GM10248 (cell line): ENCODE measurements at places on chromosomes 6 and 20.

GRCh38 chr6:13328875-13329183 is 492 bp upstream of the TBC1D7 start:
- DNase-seq = no peak

DNA sequence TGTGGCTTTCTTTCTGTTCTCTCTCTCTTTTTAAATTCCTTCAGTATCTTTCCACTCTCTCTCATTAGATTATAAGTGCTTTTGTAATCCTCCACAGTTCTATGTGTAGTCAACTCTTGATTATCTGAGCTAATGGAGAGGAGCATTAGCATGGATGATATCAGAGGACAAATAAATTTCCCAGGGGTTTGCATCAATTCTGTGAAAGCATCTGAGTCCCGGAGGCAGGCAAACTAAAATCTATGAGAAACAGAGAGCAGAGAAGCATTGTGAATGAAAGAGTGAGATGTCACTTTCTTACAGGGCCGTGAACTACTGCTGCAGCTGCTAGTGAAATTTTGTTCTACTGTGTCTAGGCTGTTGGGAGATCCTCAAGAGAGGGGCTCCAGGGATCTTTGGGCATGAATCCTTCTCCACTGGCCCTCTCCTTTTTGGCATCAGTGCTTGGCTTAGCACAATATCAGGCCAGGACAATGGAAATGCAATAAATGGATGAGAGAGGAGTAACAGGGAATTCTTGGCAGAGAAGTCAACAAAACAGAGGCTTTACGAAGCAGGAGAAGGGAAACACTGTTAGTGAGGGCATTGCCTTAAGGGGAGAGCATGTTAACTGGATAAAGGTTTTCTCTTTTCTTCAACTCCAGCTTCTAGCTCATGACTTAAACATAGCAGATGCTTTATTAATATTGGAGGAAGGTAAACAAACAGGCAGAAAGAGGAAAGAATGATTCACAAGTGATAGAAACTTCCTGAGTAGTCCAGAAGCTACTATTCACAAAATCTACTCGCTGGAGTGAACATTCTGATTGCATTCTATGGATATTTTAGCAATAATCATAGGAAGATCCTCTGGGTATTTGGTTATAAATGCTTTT is 847.0 kb upstream of the MAP3K7 start:
- DNase-seq = no peak

- DNase-seq = no peak
Measured at GRCh38 chr20:51899674-51900073, 97.4 kb upstream of the SALL4 start.

- DNase-seq = no peak
Measured at GRCh38 chr6:36703982-36704381, 6.4 kb downstream of the RAB44 start.

DNA sequence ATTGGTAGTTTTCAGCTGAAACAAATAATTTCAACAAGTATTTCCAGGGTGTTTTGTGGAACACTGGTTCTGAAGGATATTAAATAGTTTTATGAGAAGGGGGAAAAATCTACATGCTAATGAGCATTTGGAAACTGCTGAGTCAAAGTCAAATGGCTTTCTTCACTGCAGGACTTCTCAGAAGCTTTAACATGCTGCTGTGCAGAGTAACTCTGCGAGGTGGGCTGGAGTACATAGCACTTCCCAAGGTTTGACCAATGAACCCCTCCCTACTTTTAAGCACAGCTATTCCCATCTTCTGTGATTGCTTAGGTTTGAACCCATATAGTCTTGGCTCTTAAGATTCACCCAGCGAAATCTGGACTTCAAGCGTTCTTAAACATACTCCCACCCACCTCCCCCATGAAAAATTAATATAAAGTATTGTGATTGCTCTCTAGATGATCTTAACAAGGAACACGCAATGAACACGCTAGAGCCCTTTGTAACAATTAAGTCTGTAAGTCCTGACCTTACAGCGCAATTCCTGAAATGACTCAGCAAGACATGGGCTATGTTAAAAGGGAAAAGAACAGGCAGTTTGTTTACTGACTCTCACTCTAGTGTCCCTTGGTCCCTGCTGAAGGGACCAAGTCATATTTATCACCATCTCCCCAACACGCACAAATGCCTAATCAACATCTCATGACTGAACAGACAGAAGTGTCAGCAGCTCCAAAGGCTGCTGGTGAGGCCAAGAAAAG is 105.2 kb downstream of the NFATC2 start:
- no peak for DNase-seq

DNA sequence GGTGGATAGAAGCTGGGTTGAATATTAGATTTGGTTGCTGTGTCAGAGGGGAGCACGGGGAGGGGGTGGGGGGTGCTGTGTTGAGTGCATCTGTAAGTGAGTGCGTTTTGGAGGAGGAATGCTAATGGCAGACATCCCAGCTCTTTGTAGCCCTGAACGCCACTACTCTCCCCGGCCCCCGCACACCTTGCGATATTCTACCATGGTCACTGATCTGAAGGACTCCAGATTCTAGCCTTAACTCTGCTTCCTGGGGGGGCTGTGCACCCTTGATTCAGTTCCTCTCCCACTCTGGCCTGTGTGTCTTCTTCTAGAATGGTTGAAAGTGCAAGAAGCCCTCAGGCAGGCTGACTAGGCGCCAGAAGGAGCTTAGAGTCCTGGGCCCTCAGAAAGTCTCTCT is 7.1 kb downstream of the GLP1R start:
- DNase-seq = no peak

DNA sequence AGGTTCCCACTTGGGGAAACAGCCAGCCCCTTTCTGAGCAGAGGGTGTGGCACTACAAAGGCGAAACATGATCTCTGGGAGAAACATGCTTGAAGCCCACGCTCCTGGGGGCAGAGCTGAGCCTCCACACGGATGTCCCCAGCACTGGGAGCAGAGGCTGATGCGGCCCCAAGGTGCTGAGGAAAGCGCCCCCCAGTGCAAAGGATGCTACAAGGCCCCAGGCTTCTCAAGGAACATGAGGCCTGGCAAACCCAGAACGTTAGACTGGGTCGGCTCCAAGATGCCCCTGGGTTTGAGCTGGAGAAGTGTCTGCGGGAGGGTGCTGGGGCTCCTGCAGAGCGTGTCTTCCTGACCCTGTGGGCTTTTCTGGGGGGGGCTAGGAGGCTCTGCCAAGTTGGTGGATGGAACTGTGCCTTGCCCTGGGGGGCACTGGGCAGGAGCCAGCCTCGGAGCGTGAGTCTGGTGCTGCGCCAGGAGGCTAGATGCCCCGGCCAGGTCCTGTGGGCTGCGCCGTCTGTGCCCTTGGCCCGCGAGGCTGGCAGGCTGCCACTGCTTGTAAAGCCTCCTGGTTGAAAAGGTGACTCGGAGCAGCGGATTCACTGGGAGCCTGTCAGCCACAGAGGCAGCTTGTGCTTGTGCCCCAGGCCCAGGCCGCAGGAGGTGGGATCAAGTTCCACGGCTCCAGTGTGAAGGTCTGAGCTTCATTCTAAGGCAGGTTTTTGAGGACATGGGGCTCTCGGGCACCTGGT is 8.1 kb downstream of the SYNJ2 start:
- no peak for DNase-seq

DNA sequence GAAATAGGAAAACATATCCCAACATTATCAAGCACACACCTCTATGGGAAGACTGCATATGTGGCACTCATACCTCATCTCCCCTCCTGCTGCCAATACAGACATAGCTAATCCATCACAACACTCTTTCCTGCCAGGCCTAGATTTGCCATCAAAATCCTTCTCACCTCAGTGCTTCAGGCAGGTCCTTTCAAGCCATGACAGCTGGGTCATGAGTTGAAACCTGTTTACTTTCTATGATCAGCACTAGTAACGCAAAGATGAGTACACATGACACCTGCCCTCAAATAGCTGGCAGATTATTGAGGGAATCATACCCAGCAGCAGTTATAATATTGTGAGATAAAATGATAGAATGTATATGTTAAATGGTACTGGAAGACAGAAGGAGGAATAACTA is 183.1 kb downstream of the AIG1 start:
- DNase-seq = no peak

DNA sequence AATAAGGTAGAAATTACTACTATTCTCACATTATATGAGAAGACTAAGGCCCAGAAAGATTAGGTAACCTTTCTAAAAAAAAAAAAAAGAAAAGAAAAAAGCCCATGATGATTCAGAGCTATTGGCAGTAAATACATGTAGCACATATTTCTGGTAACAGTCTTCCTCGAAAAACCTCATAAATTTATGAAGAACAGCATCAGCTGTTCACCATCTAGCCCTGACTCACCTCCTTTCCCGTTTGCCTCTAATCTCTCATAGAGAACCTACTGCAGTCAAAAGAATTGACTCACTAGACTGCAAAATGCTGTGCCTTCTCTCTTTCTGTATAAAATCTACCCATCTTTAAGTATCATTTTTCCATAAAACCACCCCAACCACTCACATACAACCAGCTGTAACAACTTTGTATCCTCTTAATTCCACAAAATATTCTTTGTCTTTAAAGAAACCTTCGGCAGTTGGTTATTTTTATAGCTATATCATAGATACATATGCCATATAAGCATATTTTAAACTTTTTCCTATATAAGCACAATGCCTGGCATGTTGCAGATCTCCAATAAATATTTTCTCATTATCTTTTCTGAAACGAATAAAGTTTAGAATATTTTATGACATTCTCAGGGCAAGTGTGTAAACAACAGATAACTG is 152.7 kb upstream of the ENPP5 start:
- no peak for DNase-seq

- no peak for DNase-seq
Measured at GRCh38 chr6:3348821-3349220, 90.1 kb downstream of the PSMG4 start.

- DNase-seq = no peak
Measured at GRCh38 chr6:4402477-4402976, 267.2 kb upstream of the ECI2 start.

GRCh38 chr6:68695838-68696237 is 60.8 kb downstream of the ADGRB3 start:
- no peak for DNase-seq

DNA sequence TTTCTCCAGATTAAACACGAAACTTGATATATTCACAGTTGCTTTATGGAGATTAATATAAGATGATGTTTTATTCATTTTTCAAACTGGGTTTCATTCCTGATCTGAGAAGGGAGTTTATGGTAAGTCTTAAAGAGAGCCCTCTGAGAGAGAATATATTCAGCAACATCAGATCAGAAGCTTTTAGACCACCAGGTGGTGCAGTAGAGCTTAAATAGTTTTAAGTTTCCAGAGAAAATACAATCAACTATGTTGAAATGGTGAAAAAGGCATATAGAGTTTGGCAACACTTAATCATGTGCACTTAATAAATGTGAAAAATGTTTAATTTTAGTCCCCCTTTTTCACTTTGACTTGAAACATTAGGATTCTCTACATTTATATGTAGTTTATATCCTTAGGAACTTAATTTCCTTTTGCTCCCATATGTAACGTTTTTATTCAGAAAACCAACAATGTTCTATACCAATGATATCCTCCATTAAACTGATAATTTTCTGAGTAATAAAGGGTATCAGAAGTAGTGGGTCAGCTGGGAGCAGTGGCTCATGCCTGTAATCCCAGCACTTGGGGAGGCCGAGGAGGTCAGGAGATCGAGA is 86.4 kb upstream of the CLDN20 start:
- DNase-seq = no peak

DNA sequence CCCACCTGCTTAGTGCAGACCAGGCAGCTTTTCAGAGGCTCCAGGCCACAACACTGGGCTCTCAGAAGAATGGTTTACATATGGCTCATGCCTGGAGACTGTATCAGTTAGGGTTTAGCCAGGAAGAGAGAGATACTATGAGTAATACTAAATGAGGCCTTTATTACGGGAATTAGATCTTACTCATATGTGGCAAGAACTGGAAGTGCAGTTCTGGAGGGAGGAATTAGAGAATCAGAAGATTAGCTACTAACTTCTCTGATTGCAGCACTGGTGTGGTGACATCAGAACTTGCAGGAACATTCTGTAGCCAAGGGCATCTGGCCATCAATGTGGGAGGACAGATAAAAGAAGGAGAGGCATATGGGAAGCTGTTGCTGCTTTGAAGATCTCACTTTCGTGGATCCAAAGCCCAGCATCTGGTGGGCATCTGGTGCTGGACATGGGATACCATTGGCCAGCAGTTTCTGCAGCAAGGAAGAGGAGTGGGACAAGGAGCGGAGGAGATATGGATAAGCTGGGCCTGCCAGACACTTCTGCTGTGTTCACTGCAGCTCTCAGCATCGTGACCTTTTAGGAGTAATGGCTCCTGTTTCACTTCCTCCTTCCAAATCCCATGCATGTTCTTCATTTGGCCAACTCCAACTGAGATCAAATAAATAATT is 248.5 kb downstream of the BTBD3 start:
- DNase-seq = no peak

DNA sequence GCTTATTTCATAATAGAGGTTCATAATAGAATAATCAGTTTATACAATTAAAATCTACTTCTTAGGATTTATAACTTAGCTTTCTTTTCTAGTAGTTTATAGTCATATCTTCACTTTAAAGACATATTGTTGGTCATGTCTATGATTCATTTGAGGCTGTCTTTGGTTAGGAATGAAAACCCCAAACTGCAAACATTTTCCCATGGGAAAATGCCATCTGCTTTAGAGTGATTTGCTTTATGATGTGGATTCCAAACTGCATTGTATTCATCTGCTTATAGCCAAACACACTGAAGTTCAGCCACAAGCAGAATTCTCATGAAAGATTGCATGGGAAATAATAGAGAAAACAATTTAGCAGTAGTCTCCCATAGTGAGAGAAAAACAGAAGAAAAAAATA is 128.0 kb downstream of the RFPL4B start:
- no peak for DNase-seq

GRCh38 chr20:47770935-47771334 is 14.3 kb downstream of the SULF2 start:
- DNase-seq = no peak

- DNase-seq = peak; percentile 73
Measured at GRCh38 chr20:46512943-46513844, at the start of gene ZNF334. Gene ZNF334 (minus strand): TSS chr20:46513559. CDS start chr20:46512102, 1,457 bp downstream.

- DNase-seq = peak; percentile 88
Measured at GRCh38 chr20:38221119-38221589, 39.4 kb downstream of the KIAA1755 start.

DNA sequence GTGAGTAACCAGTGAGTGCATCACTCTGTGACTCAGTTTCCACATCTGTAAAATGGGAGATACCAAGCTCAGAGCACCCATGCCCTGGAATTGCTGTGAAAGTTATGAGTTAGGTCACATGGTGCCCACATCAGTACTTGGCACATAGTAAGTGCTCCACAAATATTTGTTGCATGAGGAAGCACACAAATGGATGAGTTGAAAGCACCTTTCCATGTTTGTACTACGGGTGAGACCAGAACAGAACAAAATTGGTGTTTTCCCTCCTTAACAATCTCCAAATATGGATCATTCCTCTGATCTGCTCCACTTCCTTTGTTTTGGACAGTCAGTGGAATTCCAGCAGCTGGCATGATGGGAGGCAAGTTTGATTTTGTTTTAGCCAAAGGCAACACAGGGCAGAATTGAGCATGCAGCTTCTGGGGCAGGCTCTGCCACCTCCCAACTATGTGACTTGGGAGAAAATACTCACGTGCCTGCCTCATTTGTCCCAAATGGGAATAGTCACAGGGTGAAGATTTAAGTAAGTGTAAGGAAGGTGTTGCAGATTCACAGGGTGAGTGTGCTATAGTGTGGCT is 503.7 kb upstream of the SULF2 start:
- DNase-seq = no peak
